ENCODE measurements at places on chromosomes 5 and 9.
A peak's percentile ranks its signal among the peaks of the same experiment; 100 is the strongest.

GRCh38 chr5:133130387-133131118 is 78.7 kb downstream of the HSPA4 start:
- peak; percentile 78 for DNase-seq

DNA sequence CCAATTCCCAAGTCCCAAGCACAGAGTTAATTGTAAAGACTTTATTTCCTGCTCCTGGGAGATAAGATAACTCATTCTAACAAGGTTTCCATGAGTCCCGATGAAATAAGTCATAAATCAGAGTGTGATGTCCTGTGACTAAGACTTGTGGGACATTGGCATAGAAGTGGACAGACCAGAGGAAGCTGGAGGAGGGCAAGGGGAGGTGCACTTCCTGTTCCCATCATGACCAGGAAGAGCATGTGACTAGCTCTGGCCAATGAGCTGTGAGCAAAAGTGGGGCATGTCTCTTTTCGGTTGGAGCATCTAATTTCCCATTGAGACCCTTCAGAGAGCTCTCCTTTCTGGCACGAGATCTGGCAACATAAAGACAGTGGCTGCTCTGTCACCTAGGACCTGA is 100.4 kb downstream of the ZNF354C start:
- DNase-seq = no peak

DNA sequence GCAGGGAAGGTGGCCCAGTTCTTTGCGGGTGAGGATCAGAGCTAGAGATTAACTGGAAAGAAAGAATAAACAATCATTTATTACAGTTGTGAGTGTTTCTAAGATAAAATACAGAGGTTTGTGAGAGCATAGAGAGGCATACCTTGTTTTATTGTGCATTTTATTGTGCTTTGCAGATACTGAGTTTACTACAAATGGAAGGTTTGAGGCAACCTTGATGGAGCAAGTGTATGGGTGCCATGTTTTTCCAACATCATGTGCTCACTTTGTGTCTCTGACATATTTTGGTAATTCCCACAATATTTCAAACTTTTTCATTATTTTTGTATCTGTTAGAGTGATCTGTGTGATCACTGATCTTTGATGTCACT is 715 bp upstream of the C5orf34 start:
- no peak for DNase-seq

GRCh38 chr5:83375049-83375745 is 96.3 kb upstream of the VCAN start:
- peak; percentile 28 for DNase-seq

- DNase-seq = no peak
These were observed 24.2 kb upstream of the SIL1 start for GRCh38 chr5:139222346-139222745.

All from muscle of leg (tissue), 16 donors.